T-helper 9 cell (primary cell): ENCODE measurements at places on chromosomes 7 and 10.

GRCh38 chr7:55277916-55278315, 87.2 kb upstream of the LANCL2 start:
- DNase-seq, result no peak

- no peak for DNase-seq
These were observed 1199.2 kb downstream of the SORCS3 start for GRCh38 chr10:105840288-105840770.

DNA sequence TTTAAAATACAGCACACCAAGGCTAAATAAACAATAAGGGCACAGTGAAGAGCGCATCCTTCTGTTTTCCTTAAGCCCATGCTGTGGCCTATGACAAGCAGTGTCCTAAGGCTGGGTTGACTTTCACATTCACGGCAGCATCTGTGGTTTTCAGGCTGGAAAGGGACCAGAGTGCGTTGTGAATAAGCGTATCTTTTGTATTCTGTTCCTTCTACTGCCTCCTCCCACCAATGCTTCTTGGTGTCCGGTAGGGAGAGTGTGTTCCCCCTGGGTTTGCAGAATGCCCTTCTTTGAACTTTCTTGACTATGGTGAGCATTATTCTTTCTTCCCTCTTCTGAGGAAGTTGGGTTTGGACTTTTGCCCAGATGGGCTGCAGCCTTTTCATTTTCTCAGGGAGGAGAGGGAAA, 73.6 kb downstream of the ABCA13 start:
- no peak for DNase-seq

- no peak for DNase-seq
These were observed 7.6 kb downstream of the ZFYVE27 start for GRCh38 chr10:97744405-97745035.

DNA sequence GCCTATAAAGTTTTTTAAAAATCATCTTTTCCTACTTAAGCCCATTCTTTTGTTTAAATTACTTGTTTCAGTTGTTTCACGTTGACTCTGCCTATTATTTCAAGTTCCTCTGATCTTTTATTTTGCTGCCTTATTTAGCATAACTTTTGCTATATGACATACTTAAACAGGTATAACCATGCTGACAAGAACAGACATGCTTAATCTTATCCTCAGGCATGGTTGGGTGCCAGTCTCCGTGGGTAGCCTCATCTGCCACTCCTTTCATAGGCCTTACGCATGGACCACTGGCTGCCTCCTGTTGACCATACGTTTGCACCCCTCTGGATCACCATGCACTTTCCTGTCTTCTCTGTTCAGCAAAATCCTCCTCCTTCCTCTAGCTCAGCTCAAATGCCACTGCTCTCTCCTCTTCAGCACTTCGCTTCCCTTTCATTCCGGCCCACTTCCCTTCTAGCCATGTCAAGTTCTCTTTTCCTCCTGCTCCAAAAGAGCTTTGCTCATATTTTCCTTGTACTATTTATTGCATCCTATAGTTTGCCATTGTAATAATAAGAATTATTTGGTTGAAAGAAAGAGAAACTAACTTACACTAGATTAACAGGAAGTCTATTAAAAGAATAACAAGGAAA, 10.0 kb upstream of the TSPAN33 start:
- DNase-seq, result no peak

- DNase-seq, result no peak
These were observed 35.2 kb upstream of the MAP3K8 start for GRCh38 chr10:30398788-30399187.
